ENCODE measurements at places on chromosomes 2 and 18. TPM values are rescaled to one million over a fixed set of nuclear protein-coding genes. Genes with fewer than 3 reads are reported as not detected.

DNA sequence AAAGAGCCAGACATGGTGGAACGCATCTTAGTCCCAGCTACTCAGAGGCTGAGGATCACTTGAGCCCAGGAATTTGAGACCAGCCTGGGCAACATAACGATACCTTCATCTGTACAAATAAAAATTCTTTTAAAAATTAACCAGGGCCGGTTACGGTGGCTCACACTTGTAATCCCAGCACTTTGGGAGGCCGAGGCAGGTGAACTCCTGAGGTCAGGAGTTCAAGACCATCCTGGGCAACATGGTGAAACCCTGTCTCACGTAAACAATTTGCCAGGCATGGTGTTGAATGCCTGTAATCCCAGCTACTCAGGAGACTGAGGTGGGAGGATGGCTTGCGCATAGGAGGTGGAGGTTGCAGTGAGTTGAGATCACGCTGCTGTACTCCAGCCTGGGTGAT is 25.8 kb upstream of the KCNG3 start:
- DNase-seq, result no peak

DNA sequence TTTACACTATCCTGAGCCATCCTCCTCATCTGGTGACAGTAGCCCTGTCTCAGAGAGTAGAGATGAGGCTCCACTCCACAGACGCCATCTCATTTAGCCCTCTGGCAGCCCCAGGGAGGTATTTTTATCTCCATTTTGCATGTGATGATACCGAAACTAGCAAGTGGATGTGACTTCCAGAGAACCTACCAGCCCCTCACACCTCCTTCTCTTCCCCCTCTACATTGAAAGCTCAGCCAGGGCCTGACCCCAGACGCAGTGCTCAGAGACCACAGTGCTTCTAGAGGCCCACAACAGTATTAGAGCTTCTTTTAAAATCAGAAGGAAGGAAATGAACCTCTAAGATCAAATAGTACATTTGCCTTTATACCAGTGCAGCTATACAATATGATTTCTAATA is 8.3 kb downstream of the GYPC start:
- peak; percentile 59 for DNase-seq

AQP12A gene
- not detected for total RNA-seq

RBFA gene
- 11.9 TPM for total RNA-seq

DNA sequence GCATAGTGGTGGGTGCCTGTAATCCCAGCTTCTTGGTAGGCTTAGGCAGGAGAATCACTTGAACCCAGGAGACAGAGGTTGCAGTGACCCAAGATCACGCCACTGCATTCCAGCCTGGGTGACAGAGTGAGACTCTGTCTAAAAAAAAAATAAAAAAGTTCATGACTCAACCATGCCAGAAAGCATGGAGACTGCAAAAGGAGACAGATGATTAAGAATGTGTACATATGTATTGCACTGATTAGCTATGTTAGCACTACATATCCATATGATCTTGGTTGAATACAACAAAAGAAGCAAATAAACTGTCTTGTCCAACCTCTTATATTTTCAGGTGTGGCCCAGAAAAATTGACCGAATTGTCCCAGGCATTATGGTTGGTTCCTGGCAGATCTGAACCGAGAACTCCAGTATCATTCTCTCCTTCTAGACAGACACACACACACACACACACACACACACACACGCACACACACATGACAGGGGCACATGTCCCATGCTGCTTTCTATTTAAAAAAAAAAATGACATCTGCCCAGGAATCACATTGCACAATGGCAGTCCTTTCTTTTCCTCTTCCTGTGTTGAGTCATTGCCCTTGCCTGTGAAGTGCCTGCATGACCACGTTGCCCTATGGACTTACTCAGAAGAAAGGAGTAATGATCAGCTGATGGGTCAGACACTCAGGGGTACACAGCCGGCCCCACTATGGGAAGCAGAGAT is 65.6 kb downstream of the MYCN start:
- DNase-seq, result no peak

ZSWIM2 gene
- total RNA-seq, result not detected

DNA sequence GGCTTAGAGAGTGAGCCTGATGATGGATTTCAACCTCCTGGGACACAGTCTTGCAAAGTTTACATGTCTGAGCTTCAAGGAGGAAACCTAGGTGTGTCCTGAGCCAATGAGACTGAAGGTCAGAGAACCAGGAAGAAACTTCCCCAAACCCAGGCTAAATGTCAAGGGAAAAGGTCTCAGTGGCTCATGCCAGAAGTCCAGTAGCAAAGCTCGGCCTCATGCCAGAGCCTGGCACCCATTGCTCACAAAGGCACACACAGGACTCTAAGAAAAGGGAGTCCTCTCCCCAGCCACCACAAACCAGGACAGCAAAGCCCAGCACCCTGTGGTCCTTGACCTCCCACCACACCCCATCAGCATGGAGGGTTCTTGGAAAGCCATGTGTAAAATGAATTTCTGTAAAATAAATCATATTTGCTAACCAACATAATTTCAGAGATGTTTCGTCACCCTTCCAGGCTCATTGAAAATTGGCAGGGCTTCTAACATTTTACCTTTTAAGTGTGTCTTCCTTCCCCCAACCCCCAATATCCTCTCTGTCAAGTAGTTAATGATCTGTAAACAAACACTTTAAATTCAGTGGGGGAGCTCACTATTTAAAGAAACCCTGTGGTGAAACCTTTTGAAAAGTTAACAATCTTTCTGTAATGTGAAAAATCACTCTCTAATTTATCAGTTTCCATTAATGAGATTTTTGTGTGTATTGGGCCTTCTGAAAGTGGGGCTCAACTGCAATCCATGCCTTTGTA is 77.1 kb downstream of the BCL11A start:
- no peak for DNase-seq

CDH2 gene
- total RNA-seq, result not detected

GRCh38 chr18:53567929-53568574 is 656.4 kb downstream of the MBD2 start:
- DNase-seq, result no peak

DNA sequence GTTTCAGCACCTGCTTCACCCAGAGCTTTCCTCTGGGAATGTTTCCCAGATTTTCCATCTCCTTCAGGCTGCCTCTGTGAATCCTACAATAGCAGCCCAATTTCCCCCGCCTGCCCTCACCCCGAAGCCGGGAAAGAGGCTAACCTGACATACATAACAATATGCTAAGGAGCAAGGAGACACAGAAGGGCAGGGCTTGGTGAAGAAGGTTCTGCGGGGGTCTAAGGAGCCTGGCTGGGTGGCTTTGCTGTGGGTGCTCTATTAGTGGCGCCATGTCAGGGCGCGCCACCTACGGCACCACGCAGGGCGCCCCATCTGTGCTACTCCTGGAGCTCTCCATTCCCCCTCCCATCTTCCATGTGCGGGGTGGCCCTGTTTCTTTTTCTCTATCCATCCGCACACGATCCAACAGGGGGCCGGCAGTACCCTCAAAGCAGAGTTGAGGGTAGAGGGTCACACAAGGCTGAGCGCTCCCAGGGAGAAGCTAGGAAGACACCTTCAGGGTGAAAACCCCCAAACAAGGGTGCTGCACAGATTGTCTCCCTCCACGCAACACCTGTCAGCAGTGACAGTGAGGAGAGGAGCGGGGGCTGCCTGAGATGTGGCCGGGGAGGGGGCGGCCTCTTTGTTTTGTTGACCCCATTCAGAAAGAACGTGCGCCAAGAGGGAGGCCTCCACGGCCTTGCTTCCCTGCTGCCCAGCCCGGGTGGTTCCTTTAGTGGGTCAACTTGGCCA is 101.4 kb downstream of the PDCL3 start:
- no peak for DNase-seq

GRCh38 chr2:121969166-121969565 is 213.7 kb downstream of the TSN start:
- DNase-seq, result no peak

NYAP2 gene
- not detected for total RNA-seq

DCDC2C gene
- not detected for total RNA-seq

ASXL3 gene
- total RNA-seq, result not detected

- no peak for DNase-seq
Observed at GRCh38 chr2:196696423-196697079, 57.0 kb downstream of the CCDC150 start.

MC2R gene
- total RNA-seq, result not detected

CHRNA1 gene
- total RNA-seq, result 0.27 TPM

DNA sequence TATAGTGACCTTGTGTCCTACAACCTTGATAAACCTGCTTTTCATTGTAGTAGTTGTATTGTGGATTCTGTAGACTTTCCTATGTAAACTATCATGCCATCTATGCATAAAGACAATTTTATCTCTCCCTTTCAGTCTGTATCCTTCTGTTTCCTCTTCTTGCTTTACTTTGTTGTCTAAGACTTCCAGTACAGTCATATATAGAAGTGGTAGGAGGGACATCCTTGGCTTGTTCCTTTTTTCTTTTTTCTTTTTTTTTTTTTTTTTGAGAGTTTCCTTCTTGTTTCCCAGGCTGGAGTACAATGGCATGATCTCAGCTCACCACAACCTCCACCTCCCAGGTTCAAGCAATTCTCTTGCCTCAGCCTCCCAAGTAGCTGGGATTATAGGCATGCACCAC is 39.7 kb downstream of the UBE2F start:
- DNase-seq, result no peak

PCARE gene
- not detected for total RNA-seq

DNA sequence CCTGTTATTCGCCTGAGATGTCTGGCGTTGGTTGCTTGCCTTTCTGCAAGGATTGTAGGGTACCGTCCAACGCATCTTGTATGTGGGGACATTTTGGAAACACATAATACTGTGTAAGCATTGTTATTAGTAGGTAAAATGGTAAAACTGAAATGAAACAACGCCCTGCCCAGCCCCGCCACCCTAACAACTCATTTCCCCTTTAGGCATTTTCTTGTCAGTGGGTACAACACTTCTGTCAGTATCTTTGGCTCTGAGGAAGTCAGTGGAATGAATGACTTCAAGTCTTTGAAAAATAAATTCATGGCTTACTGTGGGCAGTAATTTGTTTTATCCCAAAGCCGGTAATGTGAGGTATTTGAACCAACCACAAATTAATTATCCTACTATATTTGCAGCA is 86.0 kb downstream of the FMNL2 start:
- no peak for DNase-seq

GRCh38 chr18:54357082-54357659 is 487 bp downstream of the STARD6 start:
- DNase-seq, result no peak

GRCh38 chr2:125581557-125581956 is 1074.4 kb upstream of the GYPC start:
- no peak for DNase-seq

GRCh38 chr2:227848146-227848545 is 23.3 kb upstream of the DAW1 start:
- DNase-seq, result no peak

DNA sequence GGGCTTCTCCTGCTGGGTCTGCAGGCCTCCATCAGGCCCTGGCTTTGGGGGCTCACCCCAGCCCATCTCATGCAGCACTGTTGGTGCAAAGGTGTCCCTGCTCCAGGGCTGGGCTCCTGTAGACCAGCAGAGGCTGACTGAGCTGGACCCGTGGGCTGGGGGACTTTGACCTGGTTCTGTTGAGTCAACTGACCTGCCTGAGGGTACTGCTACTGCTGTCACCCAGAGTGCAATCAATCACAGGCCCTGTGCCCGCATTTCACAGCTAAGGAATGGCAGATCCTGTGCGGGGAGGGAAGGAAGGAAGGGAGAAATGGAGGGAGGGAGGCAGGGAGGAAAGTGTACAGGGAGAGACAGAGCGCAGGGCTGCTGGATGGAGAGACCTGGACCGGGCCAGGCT is 136.8 kb downstream of the TPO start:
- DNase-seq, result no peak

DNA sequence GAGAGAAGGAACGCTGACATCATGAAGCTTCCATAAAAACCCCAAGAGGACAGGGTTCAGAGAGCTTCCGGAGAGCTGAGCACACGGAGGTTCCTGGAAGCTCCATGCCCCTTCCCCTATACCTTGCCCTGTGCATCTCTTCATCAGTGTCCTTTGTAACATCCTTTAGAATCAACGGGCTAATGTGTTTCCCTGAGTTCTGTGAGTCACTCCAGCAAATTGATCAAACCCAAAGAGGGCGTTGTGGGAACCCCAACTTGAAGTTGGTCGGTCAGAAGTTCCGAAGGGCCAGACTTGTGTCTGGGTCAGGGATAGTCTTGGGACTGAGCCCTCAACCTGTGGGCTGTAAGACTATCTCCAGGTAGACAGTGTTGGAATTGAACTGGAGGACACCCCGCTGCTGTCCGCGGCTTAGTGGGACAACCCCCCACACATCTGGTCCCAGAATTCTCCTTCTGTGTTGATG is 25.9 kb upstream of the GPR55 start:
- DNase-seq, result no peak

ABCG5 gene
- total RNA-seq, result not detected

TXNDC9 gene
- 11.4 TPM for total RNA-seq

- no peak for DNase-seq
Observed at GRCh38 chr18:35041815-35042387, 688 bp downstream of the MAPRE2 start.

- DNase-seq, result no peak
Observed at GRCh38 chr2:11955314-11955713, 208.9 kb downstream of the LPIN1 start.

- DNase-seq, result no peak
Observed at GRCh38 chr2:30886080-30886479, 78.8 kb upstream of the CAPN13 start.

ATOH8 gene
- total RNA-seq, result 0.39 TPM

- DNase-seq, result no peak
Observed at GRCh38 chr2:49982871-49983270, 828.6 kb upstream of the FSHR start.

GRCh38 chr2:110113961-110114591 is 1.5 kb downstream of the MALL start:
- DNase-seq, result peak; percentile 18

Measured in CD8-positive, alpha-beta T cell (primary cell).